A549 treated with RU486 at 1 μM for 4 hours (cell line): ENCODE measurements at places on chromosomes 7 and 10. TPM values are rescaled to one million over a fixed set of nuclear protein-coding genes. Genes with fewer than 3 reads are reported as not detected.

Gene GNAT3
- not detected in 5 replicates for total RNA-seq

Gene DNAJC30
- 6.9 to 10.5 TPM (median 10.2 TPM) in 5 replicates for total RNA-seq

Gene SLC26A5
- not detected in 5 replicates for total RNA-seq

Gene GIMAP8
- not detected in 5 replicates for total RNA-seq
